Naive thymus-derived CD4-positive, alpha-beta T cell (primary cell): ENCODE measurements at places on chromosomes 11 and 22.

GRCh38 chr11:789943-790342 lies at the start of gene CEND1:
Gene CEND1, minus strand, starts transcription at chr11:790090. Its CDS starts 1,514 bp downstream, at chr11:788576.
- no peak for DNase-seq

GRCh38 chr22:33807470-33807869 lies 112.8 kb downstream of the LARGE1 start:
- no peak for DNase-seq

DNA sequence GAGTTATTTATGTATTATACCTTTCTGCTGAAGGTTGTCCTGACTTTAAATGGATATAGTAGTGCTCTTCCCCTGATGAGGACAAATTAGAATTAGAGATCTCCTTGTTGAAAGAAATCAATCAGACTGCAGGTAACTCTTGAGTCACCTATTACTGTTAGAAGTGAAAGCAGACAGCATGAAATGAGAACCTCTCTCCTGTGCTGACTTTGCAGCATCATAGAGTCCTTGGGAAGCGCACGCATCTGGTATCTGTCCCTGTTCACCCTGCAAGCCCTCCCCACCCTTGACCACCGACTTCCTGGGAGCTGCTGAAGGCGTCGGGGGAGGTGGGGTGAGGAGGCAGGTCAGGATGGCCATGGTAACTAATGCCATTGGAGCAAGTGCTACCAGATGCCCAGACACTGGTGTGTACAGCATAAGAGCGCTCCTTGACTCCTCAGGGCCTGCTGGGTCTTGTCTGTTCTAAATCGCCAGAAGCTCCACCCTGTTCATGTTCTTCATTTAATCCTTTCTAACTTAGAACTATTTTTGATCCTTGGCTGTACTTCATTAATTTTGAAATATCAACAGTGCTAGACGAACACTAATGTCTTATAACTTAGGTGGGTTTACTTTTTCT lies 143.9 kb downstream of the WNT7B start:
- no peak for DNase-seq

DNA sequence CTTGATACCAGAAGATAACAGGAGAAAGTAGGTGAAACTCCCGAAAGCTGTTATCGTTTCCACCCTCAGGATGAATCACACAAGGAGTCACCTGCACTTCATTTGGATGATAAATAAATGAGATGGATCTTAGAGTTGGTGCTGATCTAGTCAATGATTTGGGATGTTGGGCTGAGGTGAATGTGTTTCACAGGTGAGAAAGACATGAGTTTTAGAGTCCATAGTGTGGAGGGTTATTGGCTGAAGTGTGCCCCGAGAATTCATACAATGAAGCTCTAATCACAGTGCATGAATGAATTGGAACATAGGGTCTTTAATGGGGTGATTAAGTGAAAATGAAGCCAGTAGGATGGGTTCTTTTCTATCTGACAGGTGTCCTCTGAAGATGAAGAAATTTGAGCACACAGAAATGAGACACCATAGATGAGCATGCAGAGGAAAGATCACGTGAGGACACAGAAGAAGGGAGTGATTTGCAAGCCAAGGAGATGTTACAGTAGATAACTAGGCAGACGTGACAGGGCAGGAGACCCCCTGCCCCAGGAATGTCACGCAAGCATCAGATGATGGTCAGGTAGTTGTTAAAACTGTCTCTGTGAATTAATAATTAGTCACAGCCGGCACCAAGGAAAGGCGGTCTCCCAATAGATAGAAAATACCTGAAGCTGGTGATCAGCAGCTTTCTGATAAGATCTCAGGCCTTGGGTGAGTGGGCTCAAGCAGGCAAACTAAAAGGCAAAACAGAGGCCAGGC lies 60.3 kb upstream of the IGLL5 start:
- no peak for DNase-seq

- no peak for DNase-seq
Observed at GRCh38 chr11:45560913-45561281, 104.5 kb downstream of the CHST1 start.

- DNase-seq = no peak
Observed at GRCh38 chr11:122563761-122564160, 91.8 kb upstream of the UBASH3B start.

GRCh38 chr22:43077121-43077877 lies 11.9 kb downstream of the TTLL1 start:
- DNase-seq = no peak

DNA sequence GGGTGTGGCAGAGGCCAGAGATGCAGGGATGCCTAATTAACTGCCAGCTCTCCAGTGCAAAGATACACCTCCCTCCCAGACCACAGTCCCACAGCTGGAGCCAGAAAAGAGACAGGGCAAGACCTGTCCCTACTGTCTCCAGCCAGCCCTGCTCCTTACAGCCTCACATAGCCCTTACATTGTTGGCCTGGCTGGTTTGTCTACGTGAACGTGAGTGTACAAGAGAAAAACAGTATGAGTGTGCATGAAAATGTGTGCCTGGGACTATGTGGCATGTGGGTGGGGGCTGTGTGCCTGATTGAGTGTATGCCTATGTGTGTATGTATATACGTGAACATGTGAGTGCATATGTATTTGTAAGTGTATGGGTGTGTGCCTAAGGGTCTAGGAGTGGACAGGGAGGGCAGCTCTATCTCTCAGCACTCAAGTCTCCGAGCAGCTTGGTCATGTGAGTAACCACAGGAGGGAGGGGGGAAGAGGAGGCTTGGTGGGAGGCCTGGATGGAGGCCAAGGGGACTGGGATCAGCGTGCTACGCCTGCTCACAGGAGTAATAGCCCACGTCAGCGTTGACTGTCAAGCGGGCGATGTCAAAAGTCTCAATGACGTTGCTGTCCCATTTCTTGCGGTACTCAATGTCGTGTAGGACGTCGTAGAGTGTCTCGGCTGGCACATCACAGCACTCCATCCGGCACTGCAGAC lies 6.6 kb upstream of the ARAP1 start:
- no peak for DNase-seq

DNA sequence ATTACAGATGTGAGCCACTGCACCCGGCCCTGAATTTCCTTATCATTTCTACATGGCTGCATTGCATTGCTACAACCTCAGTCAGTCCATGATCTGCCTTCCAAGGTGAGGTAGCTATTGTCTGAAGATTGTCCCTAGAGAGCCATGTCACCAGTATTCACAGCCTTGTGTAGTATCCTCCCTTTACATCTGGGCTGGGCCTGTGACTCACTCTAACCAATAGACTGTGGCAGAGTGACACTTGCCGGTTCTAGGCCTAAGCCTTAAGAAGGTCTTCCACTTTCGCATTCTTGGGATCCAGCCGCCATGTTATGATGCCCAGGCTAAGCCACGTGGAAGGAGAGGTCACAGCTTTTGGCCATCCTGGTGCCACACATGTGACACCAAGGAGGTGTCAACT lies 10.1 kb upstream of the PLEKHB1 start:
- DNase-seq = no peak

- DNase-seq = no peak
Observed at GRCh38 chr22:31206896-31207687, 5.0 kb upstream of the LIMK2 start.

- DNase-seq = no peak
Observed at GRCh38 chr11:106447631-106448191, 370.2 kb downstream of the AASDHPPT start.

- no peak for DNase-seq
Observed at GRCh38 chr22:32465661-32466060, 1.4 kb upstream of the BPIFC start.

DNA sequence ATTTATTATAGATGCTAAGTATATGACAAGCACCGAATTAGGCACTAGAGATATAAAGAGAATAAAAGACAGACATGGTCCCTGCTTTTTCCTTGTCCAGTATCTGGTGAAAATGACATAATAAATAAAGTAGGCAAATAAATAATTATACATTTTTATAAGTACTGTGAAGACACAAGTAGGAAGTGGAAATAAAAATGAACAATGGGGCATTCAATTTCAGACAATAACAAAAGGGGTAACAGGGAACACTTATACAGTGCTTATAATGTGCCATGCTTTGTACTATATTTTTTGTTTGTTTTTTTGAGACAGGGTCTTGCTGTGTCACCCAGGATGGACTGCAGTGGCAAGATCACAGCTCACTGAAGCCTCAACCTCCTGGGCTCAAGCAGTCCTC lies 4.3 kb downstream of the KBTBD3 start:
- no peak for DNase-seq

DNA sequence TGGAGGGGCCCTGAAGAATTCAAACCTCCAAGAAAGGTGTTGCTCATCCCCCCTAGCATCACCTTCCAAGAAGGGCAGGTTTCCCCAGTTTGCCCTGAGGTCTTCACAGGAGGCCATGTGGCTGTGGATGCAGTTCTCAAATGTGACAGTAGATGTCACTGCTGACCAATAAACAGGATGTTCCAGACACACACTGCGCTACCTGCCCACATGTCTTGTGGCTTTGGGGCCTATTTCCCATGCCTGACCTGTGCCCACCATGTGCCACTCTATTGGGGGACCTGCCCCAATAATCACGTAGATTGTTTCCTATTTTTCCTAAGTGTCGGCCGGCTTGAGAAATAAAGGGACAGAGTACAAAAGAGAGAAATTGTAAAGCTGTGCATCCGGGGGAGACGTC lies 4.5 kb downstream of the GSTT2 start:
- peak; percentile 57 for DNase-seq

GRCh38 chr22:46443850-46444389 lies 93.5 kb downstream of the CELSR1 start:
- DNase-seq = no peak

- DNase-seq = no peak
Observed at GRCh38 chr22:49676230-49676629, 151.4 kb downstream of the BRD1 start.

DNA sequence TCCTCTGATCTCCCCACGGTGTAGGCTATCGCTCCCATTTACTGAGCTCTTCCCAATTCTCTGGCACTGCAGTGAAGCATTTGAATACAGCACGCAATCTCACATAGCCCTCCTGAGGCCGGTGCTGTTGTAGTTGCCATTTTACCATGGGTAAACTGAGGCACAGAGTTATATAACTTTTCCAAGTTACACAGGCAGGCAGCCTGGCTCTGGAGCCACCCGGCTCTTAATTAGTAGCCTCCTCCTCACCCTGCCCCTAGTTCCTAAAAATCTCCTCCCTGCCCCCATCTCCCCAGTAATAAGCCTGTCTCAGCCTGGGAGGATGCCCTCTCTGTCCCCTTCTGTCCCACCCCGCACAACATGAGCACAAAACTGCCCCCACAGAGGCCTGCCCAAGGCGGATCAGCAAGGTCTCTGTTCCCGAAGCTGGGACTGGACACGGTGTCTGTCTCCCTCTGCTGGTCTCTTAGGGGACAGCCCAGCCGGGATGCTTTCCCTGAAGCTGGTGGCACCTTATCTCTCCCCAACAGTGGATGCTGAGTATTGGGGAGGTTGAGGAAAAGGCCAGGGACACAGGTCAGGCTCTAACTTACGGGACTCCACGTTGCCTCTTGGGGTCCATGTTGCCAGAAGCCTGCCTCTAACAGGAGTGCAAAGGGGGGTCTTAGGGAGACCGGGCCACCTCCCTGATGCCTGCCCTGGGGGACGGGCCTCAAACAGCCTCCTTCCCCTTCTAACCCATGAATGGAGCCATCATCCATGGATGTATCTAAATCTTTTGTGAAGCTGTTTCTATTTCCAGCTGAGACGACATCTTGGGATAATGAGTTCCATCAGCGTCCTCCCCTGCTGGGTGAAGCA lies 9.1 kb upstream of the CLCF1 start:
- peak; percentile 84 for DNase-seq

- DNase-seq = no peak
Observed at GRCh38 chr22:46626911-46627805, 7.0 kb downstream of the GRAMD4 start.

DNA sequence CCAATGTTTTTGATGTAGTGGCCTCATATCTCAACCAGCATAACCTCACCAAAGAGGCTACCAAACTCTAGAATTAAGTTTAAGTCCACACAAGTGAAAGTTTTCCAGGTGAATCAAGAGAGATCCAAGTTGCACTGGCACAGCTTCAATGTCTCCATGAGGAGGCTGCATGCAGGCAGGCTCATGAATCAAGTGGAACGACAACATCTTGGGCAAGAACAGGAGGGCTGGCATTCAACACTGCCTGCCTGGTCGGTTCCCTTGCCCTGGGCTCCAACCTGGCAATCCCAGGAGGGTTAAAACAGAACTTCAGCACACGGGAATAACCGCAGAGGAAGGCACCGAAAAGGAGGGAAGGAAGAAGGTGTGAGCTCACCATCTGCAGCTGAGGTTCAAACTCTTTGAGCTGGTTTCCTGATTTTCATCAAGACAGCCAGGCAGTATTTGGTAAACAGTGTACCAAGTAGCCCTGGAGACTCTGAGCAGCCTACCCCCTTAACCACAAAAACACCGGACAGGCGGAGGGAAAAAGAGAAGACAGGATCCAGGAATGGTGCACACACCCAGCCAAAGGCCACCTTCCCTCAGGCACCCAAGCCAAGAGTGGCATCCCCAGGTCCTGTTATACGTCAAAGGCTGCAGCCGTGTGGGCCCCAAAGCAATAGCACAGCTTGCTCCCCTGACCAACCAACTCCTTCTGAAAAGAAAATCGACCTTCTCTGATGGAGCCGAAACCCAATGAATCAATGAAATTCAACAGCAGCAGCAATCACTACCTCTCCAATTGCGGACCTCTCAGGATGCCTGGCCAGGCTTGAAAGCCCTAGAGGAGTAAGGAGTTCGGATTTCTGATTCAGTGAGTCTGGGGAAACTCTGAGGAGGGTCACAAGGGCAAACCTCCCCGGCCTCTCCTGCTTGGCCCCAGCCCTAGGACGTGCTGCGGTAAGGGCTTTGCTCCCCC lies 1.3 kb downstream of the PACSIN2 start:
- peak; percentile 13 for DNase-seq

GRCh38 chr11:64560139-64560771 lies 30.8 kb upstream of the SLC22A12 start:
- no peak for DNase-seq

GRCh38 chr11:64356498-64357411 lies 2.2 kb upstream of the RPS6KA4 start:
- no peak for DNase-seq

DNA sequence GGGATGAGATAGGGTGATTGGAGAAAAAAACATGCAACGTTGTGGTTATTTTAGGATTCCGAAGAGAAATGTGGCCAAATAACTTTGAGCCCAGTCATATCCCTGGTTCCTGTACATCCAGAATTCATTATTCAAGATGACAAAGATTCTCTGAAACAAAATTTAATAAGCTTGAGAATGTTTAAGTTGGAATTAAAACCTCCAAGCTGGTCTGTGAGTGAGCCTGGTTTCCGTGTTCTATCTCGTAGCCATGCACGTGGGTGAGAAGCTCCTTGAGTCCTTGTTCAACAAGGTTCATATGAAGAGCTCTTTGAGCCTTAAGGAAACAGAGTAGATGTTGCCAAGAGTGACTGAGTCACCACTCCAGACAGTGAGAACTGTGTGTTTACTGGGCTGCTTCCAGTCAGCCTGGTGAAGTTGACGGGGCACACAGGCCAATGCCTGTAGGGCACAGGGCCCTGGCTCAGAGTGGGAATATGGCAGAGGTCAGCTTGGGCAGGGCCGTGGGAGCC lies 206.5 kb downstream of the NAV2 start:
- DNase-seq = no peak

GRCh38 chr11:12694183-12694531 lies 19.9 kb downstream of the TEAD1 start:
- no peak for DNase-seq

DNA sequence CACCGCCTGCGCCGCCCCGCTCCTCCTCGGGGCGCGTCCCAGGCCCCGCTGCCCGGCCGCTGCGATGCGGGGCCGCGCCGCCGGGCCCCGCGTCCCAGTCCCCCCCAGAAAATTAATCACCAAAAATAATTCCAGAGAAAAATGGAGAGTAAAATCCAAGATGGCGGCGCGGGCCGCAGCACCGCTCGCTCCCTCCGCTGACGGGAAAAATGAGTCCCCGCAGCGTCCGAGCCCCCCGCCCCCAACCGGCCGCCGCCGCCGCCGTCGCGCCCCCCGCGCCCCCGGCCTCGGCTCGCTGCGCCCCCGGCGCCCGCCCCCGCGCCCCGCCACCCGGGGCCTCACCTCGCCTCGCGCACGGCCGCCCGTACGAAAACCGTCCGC lies at the start of gene KMT5B:
KMT5B (minus strand) TSS at position 162 of the 381 bp plus-strand sequence. CDS start 23,220 bp downstream, outside the sequence.
- DNase-seq = peak; percentile 33
